ENCODE measurements at places on chromosomes 2 and 18.
A peak's percentile ranks its signal among the peaks of the same experiment; 100 is the strongest.

GRCh38 chr2:222878877-222879603, 18.2 kb downstream of the ACSL3 start:
- no peak for DNase-seq

GRCh38 chr2:8141079-8141707, 540.7 kb upstream of the ID2 start:
- DNase-seq: no peak

DNA sequence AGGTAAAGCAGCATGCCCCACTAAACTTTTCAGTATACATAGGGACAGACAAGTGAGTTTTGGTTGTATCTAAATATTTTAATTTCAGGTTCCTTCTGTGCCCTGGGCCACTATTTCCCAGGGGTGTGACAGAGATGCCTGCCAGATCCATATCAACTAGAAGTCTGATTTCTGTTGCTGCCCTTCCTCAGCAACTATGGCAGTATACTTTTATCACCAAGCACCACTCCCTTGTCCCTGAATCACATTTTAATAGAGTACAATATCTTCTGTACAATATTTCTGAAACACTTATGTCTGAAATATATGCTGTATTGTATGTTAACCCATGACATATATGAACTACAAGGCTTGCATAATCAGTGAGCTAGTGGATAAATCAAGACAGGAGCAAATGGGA, 117.6 kb downstream of the HIBCH start:
- no peak for DNase-seq

DNA sequence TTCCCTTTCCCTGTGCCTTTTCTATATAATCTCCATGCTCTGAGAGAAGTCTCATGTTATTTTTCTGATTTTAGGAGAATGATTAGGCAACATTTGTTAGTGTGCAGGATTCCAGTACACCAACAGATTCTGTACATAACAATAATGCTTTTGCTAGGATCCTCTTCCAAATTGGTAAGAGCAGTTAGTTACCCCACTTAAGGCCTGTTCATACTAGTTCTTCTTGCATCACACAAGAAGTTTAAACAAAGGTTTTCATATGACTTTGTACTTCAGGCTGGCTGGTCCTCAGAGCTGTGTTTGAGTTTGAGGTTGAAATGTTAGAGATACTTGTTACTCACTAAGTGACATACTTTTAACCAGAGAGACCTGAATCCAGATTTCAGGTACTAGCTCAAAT, 686.9 kb upstream of the NRXN1 start:
- no peak for DNase-seq

DNA sequence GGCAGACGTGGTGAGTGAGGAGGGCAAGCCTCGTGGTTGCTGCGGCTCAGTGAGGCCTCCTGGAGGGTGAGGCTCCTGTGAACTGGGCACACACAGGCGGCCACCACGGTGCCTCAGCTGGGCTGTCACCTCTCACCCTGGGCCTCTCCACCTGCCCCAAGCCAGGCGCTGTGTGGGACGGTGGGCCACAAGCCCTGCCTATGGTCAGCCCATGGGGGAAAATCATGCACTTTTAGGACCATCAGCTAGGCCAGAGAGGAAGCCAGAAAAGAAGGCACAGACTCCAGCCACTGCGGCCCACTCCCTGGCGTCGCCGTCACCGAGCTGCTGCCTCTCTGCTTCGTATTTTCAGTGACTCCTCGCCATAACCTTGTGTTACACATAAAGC, 28.5 kb upstream of the HS6ST1 start:
- no peak for DNase-seq

GRCh38 chr2:239806758-239807434, 218.2 kb downstream of the NDUFA10 start:
- DNase-seq: no peak

DNA sequence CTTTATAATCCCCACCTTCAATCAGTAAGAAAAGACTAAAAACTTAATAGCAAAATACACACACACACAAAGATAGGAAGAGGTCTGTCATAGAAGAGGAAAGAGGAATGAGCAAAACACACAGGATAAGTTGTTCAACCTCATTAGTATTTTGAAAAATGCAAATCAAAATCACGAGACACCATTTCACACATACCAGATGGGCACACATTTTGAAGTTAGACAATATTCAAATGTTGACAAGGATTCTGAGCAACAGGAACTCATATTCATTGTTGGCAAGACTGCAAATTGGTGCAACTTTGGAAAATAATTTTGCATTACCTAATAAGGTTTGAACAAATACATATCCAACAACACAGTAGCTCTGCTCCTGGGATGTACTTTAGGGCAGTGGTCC, 127.6 kb downstream of the RAB3GAP1 start:
- DNase-seq: no peak

- no peak for DNase-seq
Measured at GRCh38 chr2:14749884-14750283, 117.4 kb downstream of the LRATD1 start.

DNA sequence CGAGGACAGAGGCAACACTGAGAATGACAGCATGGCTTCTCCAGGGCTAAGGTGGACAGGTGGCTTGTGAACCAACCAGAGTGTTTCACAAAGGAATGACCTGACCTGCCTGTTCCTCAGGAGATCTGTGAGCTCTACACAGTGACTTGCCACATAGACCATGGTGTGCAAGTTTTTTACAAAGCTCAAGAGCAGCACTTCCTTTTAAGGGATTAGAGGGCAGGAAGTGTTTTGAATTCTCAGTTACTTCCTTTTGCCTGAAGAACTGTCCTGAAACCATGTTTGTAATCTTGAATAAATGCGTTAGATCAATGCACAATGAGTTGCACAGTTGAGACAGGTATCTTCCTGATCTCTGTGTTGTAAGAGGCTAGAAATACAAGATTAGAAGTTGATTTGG, 421.9 kb downstream of the THSD7B start:
- no peak for DNase-seq

GRCh38 chr18:22337306-22337705, 80.4 kb downstream of the CTAGE1 start:
- DNase-seq: no peak

GRCh38 chr2:66866331-66867062, 431.6 kb downstream of the MEIS1 start:
- DNase-seq: no peak

- no peak for DNase-seq
Measured at GRCh38 chr2:8679827-8680731, 1.8 kb upstream of the ID2 start.

GRCh38 chr2:238690511-238690910, 157.4 kb upstream of the TWIST2 start:
- no peak for DNase-seq

GRCh38 chr2:38602136-38602731, 494 bp downstream of the HNRNPLL start:
- peak; percentile 19 for DNase-seq

- no peak for DNase-seq
Measured at GRCh38 chr2:38751596-38752410, 642 bp upstream of the SRSF7 start.

DNA sequence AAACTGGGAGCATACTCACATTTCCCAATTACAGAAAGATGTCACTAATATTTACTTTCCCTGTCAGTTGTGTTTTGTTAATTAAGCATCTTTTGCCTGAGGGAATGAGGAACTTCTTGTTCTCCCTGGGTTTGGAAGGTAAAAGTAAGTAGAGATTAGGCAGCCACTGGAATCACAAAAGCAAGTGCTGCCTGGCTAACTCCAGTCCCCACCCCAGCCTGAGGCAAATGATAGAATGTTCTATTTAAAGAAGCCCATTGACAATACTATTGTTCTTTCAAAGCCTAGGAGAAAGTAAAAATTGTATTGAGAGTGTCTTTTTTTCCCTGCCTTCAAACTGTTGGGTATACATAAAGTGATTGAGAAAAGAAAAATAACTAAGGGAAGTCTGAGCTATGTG, 93.8 kb downstream of the MBD2 start:
- no peak for DNase-seq
